ENCODE measurements at places on chromosomes 16 and 17.

- DNase-seq: no peak
These were observed 1.3 kb downstream of the SNN start for GRCh38 chr16:11669380-11670146.

DNA sequence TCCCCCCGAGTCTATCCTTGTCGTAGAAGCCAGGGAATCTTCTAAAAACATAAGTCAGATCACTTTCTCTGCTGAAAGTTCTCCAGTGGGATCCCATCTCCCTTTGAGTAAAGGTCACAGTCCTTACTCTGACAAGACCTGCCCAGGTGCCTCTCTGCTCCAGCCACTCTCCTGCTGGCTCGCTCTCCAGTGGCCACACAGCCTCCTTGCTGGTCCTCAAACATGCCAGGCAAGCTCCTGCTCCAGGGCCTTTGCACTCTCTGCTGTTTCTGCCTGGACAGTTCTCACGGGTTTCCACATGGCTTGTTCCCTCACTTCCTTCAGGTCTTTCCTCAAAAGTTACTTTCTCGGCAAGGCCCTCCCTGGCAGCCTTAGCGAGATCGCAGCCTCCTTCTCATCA lies 3.4 kb downstream of the B9D1 start:
- DNase-seq: no peak

GRCh38 chr16:85512808-85513115 lies 100.4 kb upstream of the GSE1 start:
- DNase-seq: no peak

- DNase-seq: no peak
These were observed 215.5 kb downstream of the MRTFB start for GRCh38 chr16:14286368-14287230.

DNA sequence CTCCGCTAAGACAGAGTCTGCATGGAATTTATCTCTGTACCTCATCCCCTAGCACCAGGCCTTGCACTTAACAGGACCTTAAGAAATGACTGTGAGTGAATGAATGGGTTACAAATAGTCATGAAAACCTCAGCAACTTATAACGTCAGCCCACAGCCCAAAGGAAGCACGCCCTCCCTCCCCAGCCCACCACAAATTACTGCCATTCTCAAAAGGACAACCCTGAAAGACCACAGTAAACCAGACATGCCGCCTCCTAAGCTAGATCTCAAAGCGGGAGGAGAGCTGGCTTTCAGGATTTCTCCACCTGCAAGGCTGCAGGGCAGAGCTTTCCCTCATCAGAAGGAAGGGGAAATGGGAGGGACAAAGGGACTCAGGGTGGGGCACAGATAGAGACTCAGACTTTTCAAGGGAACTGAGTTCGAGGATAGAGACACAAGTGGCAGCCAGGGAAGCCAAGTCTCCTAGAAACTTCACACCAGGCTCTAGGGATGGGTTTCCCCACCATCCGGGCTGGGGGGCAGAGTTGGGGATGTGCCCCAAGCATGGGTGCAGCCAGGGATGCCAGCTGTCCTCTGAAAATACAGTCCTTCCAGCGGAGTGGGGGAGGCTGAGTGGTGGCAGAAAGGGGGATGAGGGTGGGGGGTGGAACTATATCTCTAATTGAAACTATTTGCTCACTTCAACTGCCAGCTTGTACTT lies 56.7 kb downstream of the PLXDC1 start:
- no peak for DNase-seq

DNA sequence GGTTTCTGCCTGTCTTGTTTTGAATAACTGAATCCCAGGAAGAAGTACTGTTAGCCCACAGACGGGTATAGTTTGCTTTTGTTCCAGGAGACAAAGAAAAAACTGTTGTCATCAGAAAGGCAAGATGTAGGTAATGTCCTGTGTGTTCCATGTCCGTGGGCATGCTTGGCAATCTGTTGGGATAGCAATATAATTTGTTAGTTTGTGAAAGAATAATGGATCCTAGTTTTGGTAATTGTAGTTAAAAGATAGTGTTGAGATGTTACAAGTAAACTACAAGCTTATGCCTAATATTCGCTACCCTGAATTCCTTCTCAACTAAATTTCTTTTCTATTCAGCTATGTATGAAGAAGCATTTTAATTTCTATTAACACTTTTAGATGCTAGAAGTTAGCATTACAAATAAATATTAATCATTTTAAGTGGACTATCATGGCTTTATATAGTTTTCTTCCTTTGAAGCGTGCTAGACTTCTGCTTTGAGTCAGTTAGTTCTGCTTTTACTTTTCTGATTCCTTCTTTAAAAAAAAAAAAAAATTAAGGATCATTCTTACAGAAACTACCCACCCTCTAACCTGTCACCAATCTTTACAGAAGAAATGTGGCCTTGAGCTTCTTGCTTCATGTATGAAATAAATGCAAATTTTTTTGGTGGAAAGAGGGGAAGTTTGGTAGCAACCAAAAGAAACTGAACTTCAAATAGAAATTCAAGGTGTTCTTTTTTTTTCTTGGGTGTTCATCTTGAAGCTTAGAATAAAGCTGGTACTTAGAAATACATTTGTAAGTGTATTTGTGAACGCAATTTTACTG lies 2.4 kb downstream of the EVI2A start:
- DNase-seq: no peak

- DNase-seq: no peak
These were observed 473.4 kb downstream of the SOX9 start for GRCh38 chr17:72594248-72594647.

DNA sequence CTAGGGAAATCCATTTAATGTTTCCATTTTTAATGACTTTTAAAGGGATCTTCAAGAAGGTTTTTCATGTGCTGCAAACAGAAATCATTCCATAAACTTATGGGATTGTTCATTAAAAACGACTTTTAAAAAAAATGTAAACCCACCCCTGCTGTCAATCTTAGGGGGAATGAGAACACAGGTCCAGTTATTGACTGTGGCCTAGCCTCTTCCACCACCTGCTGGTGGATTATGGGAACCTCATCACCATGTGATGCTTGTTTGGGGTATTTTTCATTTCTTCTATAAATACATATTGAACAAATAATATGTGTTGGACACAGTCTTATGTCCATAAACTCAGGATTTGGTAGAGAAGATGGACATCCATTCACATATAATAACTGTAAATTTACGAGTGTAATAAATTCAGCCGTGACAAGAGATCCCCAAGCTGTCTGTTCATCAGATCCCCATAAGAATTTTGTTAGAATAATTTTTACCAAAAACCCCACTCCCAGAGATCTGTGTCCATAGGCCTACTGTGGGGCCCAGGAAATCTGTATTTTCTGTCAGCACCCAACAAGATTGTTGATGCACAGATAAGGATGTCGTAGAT lies 42.0 kb upstream of the TMC5 start:
- DNase-seq: peak; percentile 40

GRCh38 chr17:58535431-58535830 lies 21.0 kb upstream of the MTMR4 start:
- DNase-seq: no peak

DNA sequence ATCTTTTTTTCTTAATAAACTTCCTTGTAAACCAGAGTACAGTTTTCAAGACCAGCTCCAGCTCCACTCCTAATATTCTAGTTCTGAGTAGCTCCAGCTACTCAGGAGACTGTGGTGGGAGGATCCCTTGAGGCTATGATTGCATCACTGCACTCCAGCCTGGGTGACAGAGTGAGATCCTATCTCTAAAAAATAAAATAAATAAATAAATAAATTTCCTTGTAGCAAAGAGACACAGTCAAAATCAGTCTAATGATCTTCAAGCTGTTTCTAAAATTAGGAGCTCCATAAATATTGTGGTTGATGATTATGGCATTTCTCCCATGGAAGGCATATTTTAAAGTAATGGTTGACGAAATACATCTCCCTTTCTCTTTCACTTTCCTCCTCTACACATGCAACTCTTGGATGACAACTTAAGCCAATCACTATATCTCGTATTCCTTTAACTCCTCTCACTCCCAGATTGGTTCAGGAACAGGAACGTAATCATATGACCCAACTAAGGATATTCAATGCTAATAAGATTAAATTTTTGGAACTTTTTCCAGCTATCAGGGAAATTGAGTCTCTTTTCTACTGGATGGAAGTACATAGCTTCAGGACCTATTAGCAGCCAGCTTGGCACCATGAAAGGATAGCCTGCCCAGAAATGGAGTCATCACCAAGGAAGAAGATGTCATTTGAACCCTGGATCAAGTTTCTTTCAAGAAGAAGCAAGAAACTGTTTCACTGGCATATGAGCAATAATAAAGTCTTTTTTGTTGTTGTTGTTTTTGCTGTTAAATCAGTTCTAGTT lies 42.1 kb upstream of the TAOK1 start:
- no peak for DNase-seq

GRCh38 chr16:2299915-2300192 lies 31.9 kb upstream of the RNPS1 start:
- DNase-seq: no peak

- DNase-seq: no peak
These were observed 26.3 kb downstream of the TANGO6 start for GRCh38 chr16:68869492-68870088.

GRCh38 chr17:81514489-81514738 lies 1.8 kb upstream of the ACTG1 start:
- no peak for DNase-seq
